CD4-positive, CD25-positive, alpha-beta regulatory T cell (primary cell): ENCODE measurements at places on chromosomes 12 and 14.

- DNase-seq = no peak
Observed at GRCh38 chr14:37870632-37871346, 275.4 kb downstream of the TTC6 start.

GRCh38 chr12:13049816-13050215 is 5.6 kb downstream of the FAM234B start:
- DNase-seq = no peak

GRCh38 chr12:123748661-123749060 is 13.4 kb upstream of the DNAH10 start:
- no peak for DNase-seq

GRCh38 chr12:68227356-68227755 is 1.7 kb upstream of the IL26 start:
- DNase-seq = no peak

DNA sequence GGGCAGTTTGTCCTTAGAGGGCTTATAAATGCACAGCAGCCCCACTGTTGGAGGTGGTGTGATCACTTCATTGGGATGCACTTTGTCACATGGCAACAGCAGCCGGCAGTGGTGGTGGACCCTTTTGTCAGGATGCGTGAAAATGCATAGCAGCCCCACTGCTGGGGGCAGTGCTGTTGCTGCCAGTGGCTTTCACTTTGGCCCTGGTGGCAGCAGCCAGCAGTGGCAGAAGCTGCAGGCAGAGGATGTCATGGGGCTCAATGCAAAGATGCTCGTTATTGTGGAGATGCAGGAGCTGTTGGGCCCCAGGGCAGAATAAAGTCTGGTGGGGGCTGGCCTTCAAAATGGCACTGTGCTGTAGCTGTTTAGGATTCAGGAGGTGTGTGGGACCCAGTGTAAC is 173.0 kb upstream of the DAAM1 start:
- DNase-seq = no peak

GRCh38 chr14:103250874-103251273 is 83.2 kb upstream of the EIF5 start:
- no peak for DNase-seq

DNA sequence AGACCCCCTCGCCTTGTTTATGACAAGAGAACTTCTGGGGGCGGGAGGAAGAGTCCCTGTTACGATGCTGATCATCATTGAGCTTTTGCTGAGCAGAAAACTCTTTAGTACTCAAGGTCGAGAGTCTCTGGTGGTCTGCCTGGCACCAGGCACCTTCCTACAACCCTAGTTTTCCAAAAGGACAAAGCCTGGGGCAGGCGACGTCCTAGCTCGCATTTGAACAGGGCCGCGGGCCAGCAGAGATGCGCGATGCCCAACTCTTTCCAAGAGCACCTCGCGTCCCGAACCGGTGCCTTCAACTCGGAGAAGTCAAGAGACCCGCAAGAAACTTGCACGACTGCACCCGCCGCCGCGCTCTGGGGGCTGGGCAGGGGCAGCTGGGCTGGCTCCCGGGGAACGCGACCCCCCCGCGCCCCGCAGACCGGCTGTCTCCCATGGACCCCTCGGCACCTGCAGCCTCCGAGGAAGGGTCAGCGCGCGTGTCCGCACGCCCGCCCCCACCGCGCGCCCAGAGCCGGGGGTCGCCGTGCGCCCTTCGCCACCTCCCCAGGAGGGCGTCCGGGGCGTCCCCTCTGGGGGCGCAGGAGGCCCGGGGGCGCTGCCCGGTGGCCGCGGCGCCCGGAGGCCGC is 377 bp upstream of the BCL7A start:
- no peak for DNase-seq

GRCh38 chr12:105192624-105193225 is 43.2 kb downstream of the APPL2 start:
- DNase-seq = no peak

- DNase-seq = no peak
Observed at GRCh38 chr14:93564918-93565317, 134.2 kb downstream of the UNC79 start.

DNA sequence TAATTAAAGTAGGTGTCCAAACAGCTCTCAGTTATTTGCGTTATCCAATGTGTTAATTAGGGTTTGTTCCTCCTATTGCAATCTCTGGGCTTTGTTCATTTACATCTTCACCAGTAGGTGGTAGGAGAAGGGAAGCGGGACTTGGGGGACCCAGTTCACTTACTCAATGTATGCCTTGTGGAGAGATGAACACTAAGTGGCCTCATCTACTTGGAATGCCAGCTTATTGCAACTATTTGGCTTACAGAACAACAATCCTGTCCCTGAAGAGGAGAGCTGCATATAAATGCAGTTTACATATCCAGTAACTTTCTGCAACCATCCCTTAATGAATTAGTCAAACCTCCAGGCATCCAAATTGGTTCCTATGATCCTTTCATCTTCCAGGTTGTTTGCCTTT is 417.1 kb upstream of the CCDC196 start:
- DNase-seq = no peak

- DNase-seq = no peak
Observed at GRCh38 chr12:48078901-48079300, 27.0 kb downstream of the SENP1 start.

GRCh38 chr14:57761800-57762199 is 104.1 kb downstream of the SLC35F4 start:
- DNase-seq = no peak

- no peak for DNase-seq
Observed at GRCh38 chr12:103806803-103807202, 34.2 kb downstream of the NT5DC3 start.

DNA sequence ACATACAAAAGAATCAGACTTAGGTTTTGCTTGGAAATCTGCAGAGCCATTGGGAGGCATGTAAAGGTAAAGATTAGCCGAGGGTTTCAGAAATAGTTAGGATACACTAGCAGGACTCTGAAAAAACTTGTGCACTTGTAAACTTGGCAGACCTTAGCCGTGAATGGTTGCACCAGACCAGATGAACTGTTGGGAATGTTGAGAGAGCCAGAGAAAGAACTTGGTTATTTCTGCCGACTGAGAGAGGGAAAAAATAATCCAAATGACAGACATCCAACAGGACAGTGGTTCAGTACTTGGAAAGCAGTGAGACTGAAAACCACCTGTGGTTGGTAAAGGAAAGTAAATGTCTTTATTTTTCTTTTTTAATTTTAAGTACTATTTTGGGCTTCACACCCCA is 222.5 kb upstream of the DDHD1 start:
- DNase-seq = no peak

- DNase-seq = no peak
Observed at GRCh38 chr12:27899151-27899661, 73.3 kb downstream of the PTHLH start.

- no peak for DNase-seq
Observed at GRCh38 chr14:73427516-73428264, 30.7 kb downstream of the NUMB start.

- DNase-seq = no peak
Observed at GRCh38 chr14:64878837-64879634, 671 bp downstream of the SPTB start.

- DNase-seq = peak; percentile 59
Observed at GRCh38 chr12:57477710-57478681, 1.7 kb downstream of the ARHGAP9 start.

DNA sequence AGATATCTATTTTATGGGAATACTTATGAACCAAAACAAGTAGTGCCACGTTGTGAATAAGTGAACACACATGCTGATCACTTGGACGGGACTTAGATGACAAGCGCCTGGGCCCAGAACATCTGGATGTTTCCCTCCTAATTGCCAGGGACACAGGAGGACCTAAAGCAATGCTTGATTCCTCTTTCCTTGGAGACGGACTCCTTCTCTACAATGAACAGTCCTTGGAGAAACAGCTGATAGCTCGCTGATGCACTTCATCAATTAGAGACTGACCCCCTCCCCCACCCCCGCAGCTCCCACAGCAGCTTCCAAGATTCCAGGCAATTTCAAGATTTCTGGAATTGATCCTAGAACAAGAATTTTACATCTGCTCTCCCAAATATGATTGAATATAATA is 86.4 kb downstream of the ST8SIA1 start:
- DNase-seq = no peak

GRCh38 chr14:103696466-103697071 is 18.7 kb downstream of the XRCC3 start:
- DNase-seq = no peak

GRCh38 chr12:57490126-57490525 is 2.3 kb downstream of the MARS1 start:
- DNase-seq = no peak

DNA sequence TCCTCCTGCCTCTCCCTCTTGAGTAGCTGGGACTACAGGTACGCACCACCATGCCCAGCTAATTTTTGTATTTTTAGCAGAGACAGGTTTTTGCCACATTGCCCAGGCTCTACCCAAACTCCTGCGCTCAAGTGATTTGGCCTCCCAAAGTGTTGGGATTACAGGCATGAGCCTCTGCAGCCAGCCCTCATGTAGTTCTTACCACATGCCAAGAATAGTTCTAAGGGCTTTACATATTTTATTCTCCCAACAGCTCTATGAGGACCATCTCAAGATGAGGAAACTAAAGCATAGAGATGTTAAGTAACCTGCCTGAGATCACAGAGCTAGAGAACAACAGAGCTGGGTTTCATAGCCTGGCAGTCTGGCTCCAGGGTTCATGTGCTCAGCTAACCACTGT is 37.9 kb upstream of the ALDH2 start:
- no peak for DNase-seq

DNA sequence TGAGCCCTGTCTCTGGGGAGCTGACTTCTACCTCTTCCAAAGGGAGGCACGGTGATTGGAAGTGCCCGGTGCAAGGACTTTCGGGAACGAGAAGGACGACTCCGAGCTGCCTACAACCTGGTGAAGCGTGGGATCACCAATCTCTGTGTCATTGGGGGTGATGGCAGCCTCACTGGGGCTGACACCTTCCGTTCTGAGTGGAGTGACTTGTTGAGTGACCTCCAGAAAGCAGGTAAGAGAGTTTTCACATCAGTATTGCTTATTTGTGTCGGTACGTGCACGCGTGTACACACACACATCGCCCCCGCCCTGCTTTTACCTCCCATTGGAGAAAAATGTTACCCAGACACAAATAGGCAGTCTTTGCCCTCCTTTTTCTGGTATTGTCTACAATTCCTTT is 13.7 kb downstream of the PFKM start:
- no peak for DNase-seq

- no peak for DNase-seq
Observed at GRCh38 chr12:59491877-59492276, 104.0 kb upstream of the SLC16A7 start.

- no peak for DNase-seq
Observed at GRCh38 chr12:109776624-109777023, 56.6 kb downstream of the TRPV4 start.

DNA sequence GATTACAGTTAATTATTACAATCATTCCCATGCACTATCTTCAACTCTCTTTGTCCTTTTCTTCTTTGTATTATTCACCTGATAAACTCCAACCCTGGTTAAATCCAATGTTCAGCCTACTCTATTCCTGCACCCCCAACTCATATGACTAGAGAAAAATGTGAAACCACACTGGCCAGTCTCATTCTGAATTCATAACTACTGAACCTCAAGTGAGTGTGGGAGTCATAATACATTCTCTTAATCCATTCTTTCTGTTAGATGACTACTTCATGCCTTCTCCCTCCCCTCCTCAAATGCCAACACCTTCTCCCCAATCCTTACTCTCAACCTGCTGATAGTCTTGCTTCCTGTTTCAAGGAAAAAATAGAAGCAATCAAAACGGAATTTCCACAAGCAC is 22.3 kb upstream of the ITPR2 start:
- DNase-seq = no peak

- no peak for DNase-seq
Observed at GRCh38 chr12:96811083-96811482, 96.0 kb upstream of the NEDD1 start.

DNA sequence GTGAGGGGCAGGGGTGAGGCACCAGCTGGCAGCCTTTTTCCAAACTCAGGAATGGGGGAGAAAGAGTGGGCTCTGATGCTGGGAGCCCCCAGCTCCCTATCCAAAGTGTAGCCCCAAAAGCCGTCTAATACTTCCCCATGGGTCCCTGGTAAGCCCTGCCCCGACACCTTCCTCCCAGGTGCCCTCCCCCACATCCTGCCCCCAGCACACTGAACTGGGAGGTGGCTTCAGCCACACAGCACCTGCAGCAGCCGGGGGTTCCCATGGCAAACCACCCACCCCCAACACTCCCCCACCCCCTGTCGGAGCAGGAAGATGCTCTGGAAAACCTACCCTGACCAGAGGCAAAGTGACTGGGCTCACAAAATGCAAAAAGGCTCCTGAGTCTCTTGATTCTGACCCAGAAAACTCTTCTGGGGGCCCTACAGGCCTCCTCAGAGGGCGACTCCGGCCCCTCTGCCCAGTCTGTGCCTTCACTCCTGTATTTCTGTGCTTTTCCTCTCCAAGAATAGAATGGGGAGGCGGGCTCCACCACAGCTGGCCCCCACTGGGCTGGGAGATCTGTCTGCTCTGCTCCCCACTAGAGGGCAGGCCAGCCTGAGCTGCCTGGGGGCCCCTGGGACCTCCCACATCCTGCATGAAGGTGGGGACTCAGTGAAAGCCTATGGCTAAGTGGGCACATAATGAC is 81.6 kb downstream of the ITPK1 start:
- DNase-seq = peak; percentile 44

GRCh38 chr12:120228291-120229070 is 27.6 kb upstream of the RPLP0 start:
- peak; percentile 87 for DNase-seq

- no peak for DNase-seq
Observed at GRCh38 chr14:23174296-23175184, 8.9 kb downstream of the SLC7A8 start.

- no peak for DNase-seq
Observed at GRCh38 chr14:50961605-50962221, 17.4 kb upstream of the PYGL start.

GRCh38 chr14:35696575-35696974 is 112.5 kb downstream of the RALGAPA1 start:
- no peak for DNase-seq

- no peak for DNase-seq
Observed at GRCh38 chr12:99029511-99030271, 384.6 kb downstream of the APAF1 start.

- no peak for DNase-seq
Observed at GRCh38 chr14:28321475-28322244, 444.9 kb upstream of the FOXG1 start.

DNA sequence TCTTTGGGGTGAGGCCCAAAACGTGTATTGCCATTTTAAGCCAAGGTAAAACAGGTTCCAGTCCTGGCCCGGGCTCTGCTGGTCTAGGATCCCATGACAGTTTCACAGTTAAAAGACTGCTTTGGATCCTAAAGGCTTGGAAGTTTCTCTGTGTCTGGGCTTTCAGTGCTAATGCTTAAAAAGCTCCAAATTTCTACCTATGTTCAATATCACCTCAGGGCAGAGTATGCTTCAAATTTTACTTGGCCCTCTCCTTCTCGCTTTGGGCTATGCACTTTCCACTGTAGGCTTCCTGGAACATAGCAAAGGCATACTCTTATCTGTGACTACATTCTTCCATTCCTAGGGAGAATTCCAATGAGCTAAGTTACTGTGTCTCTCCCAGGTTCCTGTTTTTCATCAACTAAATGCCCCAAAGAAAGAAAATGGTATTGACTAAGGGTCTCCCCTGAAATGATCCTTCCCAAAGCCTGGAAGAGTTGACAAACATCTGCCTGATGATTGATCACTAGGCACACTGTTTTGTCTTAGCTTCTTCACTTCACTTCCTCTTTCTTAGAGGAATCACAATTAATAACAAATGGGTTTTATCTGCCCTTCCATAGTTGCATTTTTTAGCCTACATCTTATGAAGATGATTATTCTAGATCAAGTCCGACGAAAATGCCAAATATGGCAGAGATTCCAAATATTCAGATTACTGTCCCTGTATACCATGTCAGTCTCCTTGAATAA is 79.4 kb downstream of the TMTC2 start:
- no peak for DNase-seq

GRCh38 chr14:58866391-58866790 is 228.6 kb downstream of the DACT1 start:
- DNase-seq = no peak
